ENCODE measurements at places on chromosomes 5 and 9.

- H3K4me1 ChIP-seq: peaks cover 69% of the 10 kb centered on the region
- H3K27ac ChIP-seq: peak overlapping the region; percentile 65
- peaks cover 62% of the 10 kb centered on the region for H3K36me3 ChIP-seq
- DNase-seq: peak; percentile 6
- no peaks in the 10 kb centered on the region for H3K27me3 ChIP-seq
- no peak overlapping the region for H3K4me3 ChIP-seq
Measured at GRCh38 chr5:135392256-135392655, 6.8 kb downstream of the MACROH2A1 start.

DNA sequence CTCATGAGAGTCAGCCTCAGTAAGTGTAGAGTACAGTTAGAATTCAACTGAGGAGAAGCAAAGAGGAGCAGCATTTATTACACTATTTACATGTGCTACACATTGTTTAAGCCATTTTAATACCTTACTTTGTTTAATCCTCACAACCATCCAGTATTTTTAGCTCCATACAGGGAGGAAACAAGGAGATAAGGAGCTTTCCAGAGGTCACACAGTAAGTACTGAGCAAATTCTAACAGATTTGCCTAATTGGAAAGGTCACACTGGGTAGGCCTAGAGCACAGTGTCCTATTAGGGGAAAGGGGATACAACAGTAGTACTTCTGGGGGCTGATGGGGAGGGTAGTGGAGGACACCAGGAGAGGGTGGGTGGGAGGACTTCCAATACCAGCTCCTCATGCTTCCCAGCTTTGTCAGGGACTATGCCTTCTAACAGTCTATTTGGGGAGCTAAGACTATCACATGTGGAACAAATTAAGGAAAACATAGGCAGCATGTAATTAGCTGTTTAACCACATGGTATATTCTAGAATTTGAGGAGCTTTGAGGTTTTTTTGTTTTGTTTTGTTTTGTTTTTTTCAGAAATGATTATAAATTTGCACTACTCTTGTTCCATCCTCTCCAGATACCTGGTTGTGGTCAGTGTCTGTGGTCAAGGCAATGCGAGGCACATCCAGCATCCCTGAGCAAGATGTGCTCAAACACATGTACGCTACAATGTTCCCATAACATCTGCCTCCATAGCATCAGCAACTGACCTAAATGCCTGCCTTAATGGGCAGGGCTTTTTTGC lies 96.0 kb upstream of the SLC12A2 start:
- H3K36me3 ChIP-seq: no peaks in the 10 kb centered on the region
- no peaks in the 10 kb centered on the region for H3K27me3 ChIP-seq
- DNase-seq: no peak

- DNase-seq: no peak
- no peaks in the 10 kb centered on the region for H3K4me1 ChIP-seq
- no peaks in the 10 kb centered on the region for H3K36me3 ChIP-seq
- no peak overlapping the region for H3K27ac ChIP-seq
- H3K4me3 ChIP-seq: no peak overlapping the region
- H3K27me3 ChIP-seq: no peaks in the 10 kb centered on the region
Measured at GRCh38 chr9:81522716-81523551, 166.4 kb downstream of the TLE1 start.

DNA sequence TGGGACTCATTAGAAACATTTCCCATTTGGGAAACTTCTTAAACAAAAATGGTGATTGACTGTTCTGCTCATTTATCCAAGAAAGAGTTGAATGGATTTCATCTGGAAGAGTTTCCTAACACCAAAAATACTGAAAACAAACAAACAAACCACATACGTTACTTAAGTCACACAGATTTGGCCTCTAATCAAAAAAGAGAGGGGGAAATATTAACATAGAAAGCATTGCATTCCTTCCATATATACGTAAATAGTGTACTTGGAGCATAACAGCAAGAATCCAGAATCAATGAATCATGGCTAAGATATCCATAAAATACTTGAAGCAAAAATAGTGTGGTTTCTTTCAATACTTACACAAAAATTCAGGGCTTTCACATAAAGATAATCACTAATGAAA lies 189.8 kb upstream of the MAP3K1 start:
- no peak overlapping the region for H3K4me3 ChIP-seq
- peaks cover 29% of the 10 kb centered on the region for H3K36me3 ChIP-seq
- no peak overlapping the region for H3K27ac ChIP-seq
- H3K27me3 ChIP-seq: peaks cover 3% of the 10 kb centered on the region

- H3K4me3 ChIP-seq: no peak overlapping the region
- no peak for DNase-seq
- H3K36me3 ChIP-seq: no peaks in the 10 kb centered on the region
Measured at GRCh38 chr9:71097671-71098070, 23.8 kb downstream of the TRPM3 start.

DNA sequence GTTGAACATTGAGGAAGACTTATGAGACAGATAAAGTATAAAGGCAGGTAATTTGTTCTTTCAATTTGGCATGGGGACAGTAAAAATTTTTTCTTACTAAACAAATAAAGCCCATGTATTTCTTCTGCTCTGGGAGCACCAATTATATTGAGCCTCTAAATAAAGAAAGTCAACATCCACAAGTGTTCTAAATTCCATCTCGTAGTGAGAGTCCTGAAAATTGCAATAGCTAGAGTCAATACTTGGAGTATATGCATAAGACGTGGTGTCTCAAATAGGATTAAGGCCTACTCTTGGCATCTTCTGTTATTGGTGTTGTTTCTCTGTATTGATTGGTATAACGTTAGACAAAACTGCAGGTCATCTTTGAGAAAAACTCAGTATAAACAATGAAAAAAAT lies 120.5 kb upstream of the CDKN2B start:
- H3K27ac ChIP-seq: no peak overlapping the region
- no peak for DNase-seq
- no peaks in the 10 kb centered on the region for H3K36me3 ChIP-seq
- H3K4me1 ChIP-seq: peaks cover 1% of the 10 kb centered on the region
- no peak overlapping the region for H3K4me3 ChIP-seq

Data from activated T-helper 2 cell treated with anti-CD3 and anti-CD28 coated beads, Interferon-gamma antibody, Interleukin-2, Interleukin-4, amounts not matched to agents 10 μg/mL and 5 μg/mL and 100 μg/mL, durations not matched to agents 14 hours and 24 hours and 36 hours (primary cell).